CD4-positive, alpha-beta T cell (primary cell): ENCODE measurements at places on chromosomes 16 and 17.
A peak's percentile ranks its signal among the peaks of the same experiment; 100 is the strongest.

GRCh38 chr17:49815761-49816281 lies 27.3 kb downstream of the KAT7 start:
- no peak overlapping the region for H3K4me3 ChIP-seq
- H3K27ac ChIP-seq: no peak overlapping the region
- peaks cover 66% of the 10 kb centered on the region for H3K36me3 ChIP-seq
- H3K4me1 ChIP-seq: peaks cover 51% of the 10 kb centered on the region
- DNase-seq: no peak

- H3K27ac ChIP-seq: no peak overlapping the region
- peak overlapping the region; percentile 88 for H3K4me3 ChIP-seq
- H3K4me1 ChIP-seq: peaks cover 81% of the 10 kb centered on the region
- DNase-seq: no peak
Measured at GRCh38 chr17:18185832-18186626, 2.4 kb downstream of the ALKBH5 start.

- H3K4me1 ChIP-seq: peaks cover 40% of the 10 kb centered on the region
- peak; percentile 49 for DNase-seq
- peaks cover 38% of the 10 kb centered on the region for H3K36me3 ChIP-seq
- no peaks in the 10 kb centered on the region for H3K27me3 ChIP-seq
Measured at GRCh38 chr16:4675864-4676786, 17.2 kb upstream of the NUDT16L1 start.

DNA sequence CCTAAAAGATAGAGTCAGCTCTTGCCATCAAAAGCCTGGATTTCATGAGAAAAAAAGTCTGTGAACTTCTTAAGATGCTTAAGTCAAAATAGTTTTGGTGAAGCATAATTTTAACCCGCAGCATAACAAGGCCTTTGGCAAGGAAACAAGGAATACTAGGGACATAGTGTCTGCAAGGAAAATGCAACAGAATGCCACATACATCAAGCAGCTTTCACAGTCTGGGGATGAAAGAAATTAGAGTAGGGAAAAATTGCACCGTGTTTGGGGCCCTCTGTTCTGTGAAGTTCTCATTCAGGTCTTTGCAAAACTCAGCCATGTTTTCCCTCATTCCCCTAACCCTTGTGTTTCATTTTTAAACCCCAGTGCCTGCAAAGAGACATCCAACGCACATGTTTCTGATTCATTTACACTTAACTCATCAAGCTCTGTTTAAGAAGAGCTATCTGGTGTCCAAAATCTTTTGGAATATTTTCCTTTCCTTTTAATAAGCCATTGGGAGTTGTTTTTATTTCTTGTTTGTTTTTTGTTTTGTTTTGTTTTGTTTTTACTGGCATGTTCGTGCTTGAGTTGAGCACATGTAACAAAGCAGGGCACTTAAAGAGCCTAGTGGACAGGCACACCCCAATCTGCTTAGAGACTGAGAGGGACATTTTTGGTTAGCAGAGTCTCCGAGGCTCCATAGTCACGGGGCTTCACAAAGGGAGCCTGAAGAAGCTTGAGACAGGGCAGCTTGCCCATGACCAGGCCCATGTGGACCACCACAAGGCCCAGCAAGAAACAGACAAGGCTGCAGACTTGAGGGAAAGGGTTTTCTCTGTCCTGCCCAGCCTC lies 116.5 kb downstream of the ANKFN1 start:
- no peaks in the 10 kb centered on the region for H3K27me3 ChIP-seq
- H3K36me3 ChIP-seq: no peaks in the 10 kb centered on the region
- H3K4me3 ChIP-seq: no peak overlapping the region
- no peak overlapping the region for H3K27ac ChIP-seq

GRCh38 chr17:1158879-1159278 lies 20.9 kb downstream of the ABR start:
- no peaks in the 10 kb centered on the region for H3K36me3 ChIP-seq
- no peaks in the 10 kb centered on the region for H3K27me3 ChIP-seq
- no peak for DNase-seq
- H3K27ac ChIP-seq: no peak overlapping the region
- no peak overlapping the region for H3K4me3 ChIP-seq
- no peaks in the 10 kb centered on the region for H3K4me1 ChIP-seq

GRCh38 chr17:17019891-17020456 lies 22.3 kb upstream of the MPRIP start:
- peaks cover 35% of the 10 kb centered on the region for H3K4me1 ChIP-seq
- no peak for DNase-seq
- H3K4me3 ChIP-seq: no peak overlapping the region
- H3K27me3 ChIP-seq: no peaks in the 10 kb centered on the region
- no peaks in the 10 kb centered on the region for H3K36me3 ChIP-seq

DNA sequence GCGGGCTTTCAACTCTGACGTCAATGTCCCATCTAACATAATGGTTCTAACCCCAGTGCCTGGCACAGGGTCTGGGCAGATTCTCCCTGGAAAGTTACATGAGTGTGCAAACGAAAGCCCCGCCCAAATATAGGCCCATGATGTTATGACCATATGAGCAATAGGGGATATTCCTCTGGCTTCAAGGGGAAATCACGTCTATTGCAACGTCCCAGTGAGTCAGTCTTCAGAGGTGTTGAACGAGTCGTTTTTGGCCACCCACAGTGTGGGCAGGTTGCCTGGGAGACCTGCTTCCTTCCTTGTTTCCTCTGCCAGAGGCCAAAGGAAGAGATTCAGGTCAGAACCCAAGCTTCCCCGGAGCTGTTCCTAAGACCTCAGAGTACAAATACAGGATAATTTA lies 30.3 kb downstream of the PIK3R5 start:
- no peaks in the 10 kb centered on the region for H3K27me3 ChIP-seq
- peak overlapping the region; percentile 50 for H3K27ac ChIP-seq
- H3K36me3 ChIP-seq: peaks cover 17% of the 10 kb centered on the region
- no peak for DNase-seq

GRCh38 chr17:40027614-40028012 lies 12.4 kb downstream of the CSF3 start:
- peaks cover 59% of the 10 kb centered on the region for H3K36me3 ChIP-seq
- no peak overlapping the region for H3K4me3 ChIP-seq
- peaks cover 25% of the 10 kb centered on the region for H3K4me1 ChIP-seq
- H3K27ac ChIP-seq: no peak overlapping the region
- H3K27me3 ChIP-seq: no peaks in the 10 kb centered on the region

- H3K4me3 ChIP-seq: peak overlapping the region; percentile 86
- DNase-seq: peak; percentile 25
- H3K27ac ChIP-seq: peak overlapping the region; percentile 88
- peaks cover 66% of the 10 kb centered on the region for H3K4me1 ChIP-seq
Measured at GRCh38 chr17:81870131-81870980, 781 bp downstream of the ARHGDIA start.

DNA sequence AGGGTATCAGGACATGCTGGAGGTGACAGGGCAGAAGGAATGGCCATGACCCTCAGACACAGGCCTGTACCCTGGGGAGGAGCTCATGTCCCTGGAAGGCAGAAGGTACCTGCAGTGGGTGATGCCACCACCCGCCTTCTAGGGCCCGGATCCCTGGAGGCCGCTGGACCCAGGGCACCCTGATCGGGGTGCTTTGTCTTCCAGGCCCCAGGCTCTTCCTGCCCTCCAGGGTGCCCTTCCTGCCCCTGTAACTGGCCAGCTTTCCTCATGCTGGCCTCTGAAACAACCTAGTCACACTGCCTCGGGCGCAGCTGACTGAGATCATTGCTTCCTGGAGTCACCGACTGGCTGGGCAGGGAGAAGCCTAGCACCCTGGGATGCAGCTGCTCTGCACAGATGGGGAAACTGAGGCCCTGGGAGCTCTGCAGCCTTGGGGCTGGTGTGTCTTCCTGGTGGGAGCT lies 5.8 kb downstream of the ADCY7 start:
- H3K4me1 ChIP-seq: peaks cover 98% of the 10 kb centered on the region
- no peak overlapping the region for H3K4me3 ChIP-seq
- H3K27ac ChIP-seq: peak overlapping the region; percentile 93
- H3K27me3 ChIP-seq: no peaks in the 10 kb centered on the region
- H3K36me3 ChIP-seq: peaks cover 25% of the 10 kb centered on the region

- H3K4me3 ChIP-seq: no peak overlapping the region
- H3K4me1 ChIP-seq: no peaks in the 10 kb centered on the region
- no peaks in the 10 kb centered on the region for H3K27me3 ChIP-seq
- no peak overlapping the region for H3K27ac ChIP-seq
- no peaks in the 10 kb centered on the region for H3K36me3 ChIP-seq
Measured at GRCh38 chr17:41939044-41939692, 8.8 kb downstream of the ODAD4 start.

- no peak overlapping the region for H3K4me3 ChIP-seq
- no peak for DNase-seq
- no peak overlapping the region for H3K27ac ChIP-seq
- H3K36me3 ChIP-seq: peaks cover 60% of the 10 kb centered on the region
Measured at GRCh38 chr17:2241823-2242222, 61.8 kb downstream of the SMG6 start.

DNA sequence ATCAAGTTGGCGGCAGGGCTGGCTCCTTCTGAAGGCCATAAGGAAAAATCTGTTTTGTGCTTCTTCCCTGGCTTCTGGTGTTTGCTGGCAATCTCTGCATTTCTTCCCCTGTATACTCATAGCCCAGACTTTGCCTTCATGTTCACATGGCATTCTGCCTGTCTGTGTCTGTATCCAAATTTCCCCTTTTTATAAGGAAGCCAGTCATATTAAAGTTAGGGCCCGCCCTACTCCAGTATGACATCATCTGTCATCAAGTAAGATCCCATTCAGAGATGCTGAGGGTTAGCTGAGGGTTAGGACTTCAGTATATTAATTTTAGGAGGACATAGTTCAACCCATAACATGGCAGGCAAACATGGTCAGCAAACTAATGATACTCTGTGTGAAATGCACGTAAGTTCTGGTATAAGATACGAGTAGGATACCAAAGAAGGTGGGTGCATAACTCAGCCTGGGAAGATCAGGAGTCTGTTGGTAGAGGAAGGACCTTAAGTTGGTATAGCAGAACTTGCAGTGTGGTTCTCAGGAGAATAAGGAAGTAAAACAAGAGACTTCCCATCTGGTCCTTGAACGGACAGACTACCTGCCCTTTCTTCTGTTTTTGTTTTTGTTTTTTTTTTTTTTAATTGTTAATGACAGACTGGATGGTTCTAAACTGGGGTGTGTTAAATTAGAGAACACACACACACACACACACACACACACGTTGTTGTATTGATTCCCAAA lies 13.9 kb downstream of the MAP2K6 start:
- DNase-seq: no peak
- no peaks in the 10 kb centered on the region for H3K36me3 ChIP-seq
- no peak overlapping the region for H3K27ac ChIP-seq
- H3K4me3 ChIP-seq: no peak overlapping the region
- H3K27me3 ChIP-seq: no peaks in the 10 kb centered on the region
- peaks cover 10% of the 10 kb centered on the region for H3K4me1 ChIP-seq

- H3K36me3 ChIP-seq: peaks cover 52% of the 10 kb centered on the region
- no peaks in the 10 kb centered on the region for H3K27me3 ChIP-seq
- no peak overlapping the region for H3K4me3 ChIP-seq
- no peak for DNase-seq
- H3K27ac ChIP-seq: no peak overlapping the region
Measured at GRCh38 chr17:82605939-82606600, 42.2 kb downstream of the WDR45B start.

DNA sequence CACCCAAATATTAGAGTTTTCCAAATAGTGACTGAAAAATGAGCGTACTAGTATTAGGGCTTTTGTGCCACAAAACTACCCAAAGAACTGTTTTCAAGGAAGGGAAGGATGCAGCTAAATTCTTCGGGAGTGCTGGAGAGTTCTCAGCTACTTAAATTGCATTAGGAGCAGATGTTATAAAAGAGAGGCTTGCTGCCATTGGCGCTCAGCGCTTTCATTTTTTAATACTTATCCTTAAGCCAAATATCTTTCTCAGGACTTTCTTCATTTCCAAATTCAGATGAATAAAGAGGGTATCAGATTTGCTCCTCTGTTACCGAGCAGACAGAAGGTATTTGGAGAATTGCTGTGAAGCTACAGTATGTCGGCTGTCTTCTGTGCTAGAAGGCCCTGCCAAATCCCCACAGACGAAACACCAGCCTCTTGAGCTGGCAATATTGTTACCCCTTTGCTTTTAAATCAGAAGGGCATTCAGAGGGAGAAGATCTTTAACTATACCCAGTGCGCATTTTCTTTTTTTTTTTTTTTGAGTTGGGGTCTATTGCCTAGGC lies 47.2 kb upstream of the CLEC18A start:
- no peak for DNase-seq
- H3K4me3 ChIP-seq: no peak overlapping the region
- peaks cover 33% of the 10 kb centered on the region for H3K36me3 ChIP-seq
